ENCODE measurements at places on chromosomes 11 and 22.

DNA sequence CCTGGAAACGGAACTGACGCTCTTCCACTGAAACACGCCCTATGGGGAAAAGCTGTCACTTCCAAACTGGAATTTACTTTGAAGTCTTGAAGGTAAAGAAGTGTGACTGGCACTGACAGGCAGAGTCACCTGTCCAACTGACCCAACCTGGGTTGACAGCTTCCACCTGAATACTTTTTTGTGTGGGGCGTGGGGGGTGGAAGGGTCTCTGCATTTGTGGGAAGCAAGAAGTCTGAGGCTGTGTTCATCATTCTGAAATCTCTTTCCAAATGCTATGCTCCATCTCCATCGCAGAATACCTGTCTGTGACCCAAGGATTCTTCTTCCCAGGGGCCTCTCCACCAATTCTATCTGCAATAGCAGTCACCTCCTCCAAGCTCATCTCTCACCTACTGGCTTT lies 7.8 kb downstream of the IFT27 start:
- DNase-seq, result no peak

GRCh38 chr11:121741761-121742361 lies 289.1 kb upstream of the SORL1-AS1 start:
- peak; percentile 9 for DNase-seq

GRCh38 chr11:76087749-76088148 lies 118.6 kb downstream of the WNT11 start:
- DNase-seq, result no peak

GRCh38 chr11:61999141-61999975 lies 31.9 kb upstream of the FTH1 start:
- no peak for DNase-seq

- DNase-seq, result no peak
Measured at GRCh38 chr22:49969751-49970527, 9.4 kb downstream of the PIM3 start.

- DNase-seq, result no peak
Measured at GRCh38 chr11:57481315-57481714, 21.0 kb downstream of the RTN4RL2 start.

GRCh38 chr11:2913019-2913431 lies 16.2 kb downstream of the PHLDA2 start:
- DNase-seq, result no peak

DNA sequence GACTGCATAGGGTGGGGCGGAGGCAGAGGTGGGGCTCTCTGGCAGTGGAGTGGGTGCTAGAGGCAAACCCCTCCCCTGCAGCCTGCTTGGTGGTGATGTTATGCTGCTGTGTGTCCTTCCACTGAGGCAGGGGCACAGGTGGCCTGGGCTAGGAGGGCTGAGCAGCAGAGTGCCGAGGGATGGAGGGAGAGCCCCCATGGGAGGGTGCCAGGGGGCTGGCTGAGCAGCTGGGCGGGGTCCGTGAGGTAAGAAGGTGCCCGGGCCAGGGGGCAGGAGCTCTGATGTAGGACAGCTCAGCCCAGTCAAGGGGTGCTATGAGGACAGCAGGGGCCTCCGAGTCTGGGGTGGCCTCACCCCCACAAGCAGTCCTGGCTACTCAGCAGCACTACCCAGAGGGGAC lies 4.2 kb downstream of the CLDN5 start:
- DNase-seq, result no peak

- DNase-seq, result no peak
Measured at GRCh38 chr11:45511566-45511965, 153.9 kb downstream of the CHST1 start.

DNA sequence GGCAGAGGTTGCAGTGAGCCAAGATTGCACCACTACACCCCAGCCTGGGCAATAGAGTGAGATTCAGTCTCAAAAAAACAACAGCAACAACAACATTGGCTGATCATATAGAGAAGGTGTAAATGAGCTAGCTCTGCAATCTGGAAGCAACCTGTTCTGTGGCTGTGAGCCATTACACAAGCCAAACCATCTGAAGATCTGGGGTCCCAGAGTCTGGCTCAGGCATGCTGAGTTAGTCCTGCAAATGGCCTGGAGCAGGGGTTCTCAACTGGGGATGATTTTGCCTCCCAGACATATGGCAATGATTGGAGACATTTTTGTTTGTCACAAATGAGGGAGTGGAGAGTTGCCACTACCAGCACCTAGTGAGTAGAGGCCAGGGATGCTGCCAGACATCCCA lies 42.3 kb upstream of the RAB1B start:
- DNase-seq, result peak; percentile 88

DNA sequence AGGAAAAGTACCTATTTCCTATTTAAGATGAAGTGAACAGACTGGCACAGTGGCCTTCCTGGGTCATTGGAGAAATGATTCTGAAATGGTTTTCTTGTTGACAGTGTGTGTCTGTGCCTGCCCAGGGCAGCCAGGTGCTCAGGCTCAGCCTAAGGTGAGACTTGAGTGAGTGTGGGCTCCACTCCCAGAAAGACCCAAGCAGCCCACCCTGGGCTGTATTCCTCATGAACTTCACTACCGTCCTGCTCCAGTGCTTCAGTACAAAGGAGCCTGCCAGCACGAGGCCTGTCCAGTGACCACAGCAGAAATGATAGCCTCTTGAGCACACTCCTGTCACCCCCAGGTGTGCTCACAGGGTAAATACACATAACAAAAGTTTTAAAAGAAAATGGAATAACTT lies 49.5 kb downstream of the GAB4 start:
- no peak for DNase-seq

DNA sequence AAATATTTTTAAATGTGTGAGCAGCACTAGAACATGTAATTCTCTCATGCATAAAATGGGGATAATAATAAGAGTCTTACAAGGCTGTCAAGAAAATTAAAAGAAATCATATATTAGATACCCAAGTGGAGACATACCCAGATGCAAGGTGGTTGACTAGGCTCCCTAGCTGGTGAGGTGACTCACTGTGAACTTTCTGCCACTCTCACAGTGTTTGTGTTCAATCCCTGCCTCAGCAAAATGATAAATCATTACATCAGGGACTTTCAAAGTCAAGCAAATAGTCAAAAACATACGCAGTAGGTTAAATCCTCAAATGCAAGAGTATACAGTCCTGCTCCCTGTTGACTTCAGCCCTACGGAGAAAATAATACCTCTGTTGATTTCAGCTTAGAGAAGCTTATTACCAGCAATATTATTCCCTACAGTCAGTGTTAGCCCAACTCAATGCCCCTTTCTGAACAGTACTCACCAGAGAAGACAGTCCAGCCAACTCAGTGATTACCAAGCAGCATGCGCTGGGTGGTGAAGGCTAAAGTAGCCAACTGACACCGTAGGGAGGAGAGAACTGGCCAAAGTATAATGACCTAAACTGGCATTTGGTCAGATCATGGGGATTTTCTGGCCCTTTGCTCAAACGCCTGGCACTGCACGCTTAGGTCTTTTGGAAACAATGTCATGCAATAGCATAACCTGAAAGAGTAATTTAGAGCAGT lies 73.1 kb upstream of the BARX2 start:
- DNase-seq, result peak; percentile 84

All from G401 (cell line).